ENCODE measurements at places on chromosomes 5 and 9. TPM values are rescaled to one million over a fixed set of nuclear protein-coding genes. Genes with fewer than 3 reads are reported as not detected.

The CBY3 gene
- total RNA-seq, result not detected

The ESM1 gene
- total RNA-seq, result 18.1 TPM

The CDO1 gene
- total RNA-seq, result 0.18 TPM

The CCDC192 gene
- total RNA-seq, result not detected

The PCDHGC4 gene
- 0.54 TPM for total RNA-seq

The DMRT3 gene
- total RNA-seq, result not detected

The HBEGF gene
- total RNA-seq, result 15.0 TPM

The FOXD4L4 gene
- not detected for total RNA-seq

The UTP15 gene
- 25.5 TPM for total RNA-seq

The MAPK9 gene
- 26.4 TPM for total RNA-seq

The KIF27 gene
- total RNA-seq, result 3.9 TPM

DNA sequence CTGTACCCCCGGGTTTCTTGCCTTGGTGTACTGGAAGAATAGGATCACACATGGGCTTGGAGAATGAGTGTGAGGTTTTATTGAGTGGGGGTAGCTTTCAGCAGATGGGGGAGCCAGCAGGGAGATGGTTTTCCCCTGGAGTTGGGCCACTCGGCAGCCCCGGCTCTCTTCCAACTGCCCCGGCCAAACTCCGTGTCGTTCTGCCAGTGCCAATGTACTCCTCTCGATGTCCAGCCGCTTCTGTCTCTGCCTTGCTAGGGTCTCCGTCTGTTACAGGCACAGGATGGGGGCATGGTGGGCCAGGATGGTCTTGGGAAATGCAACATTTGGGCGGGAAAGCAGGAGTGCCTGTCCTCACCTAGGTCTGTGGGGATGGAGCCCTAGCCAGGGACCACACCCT lies 7.6 kb upstream of the PLPP6 start:
- no peak for DNase-seq

GRCh38 chr5:124980163-124980941 lies 233.9 kb upstream of the ZNF608 start:
- no peak for DNase-seq

DNA sequence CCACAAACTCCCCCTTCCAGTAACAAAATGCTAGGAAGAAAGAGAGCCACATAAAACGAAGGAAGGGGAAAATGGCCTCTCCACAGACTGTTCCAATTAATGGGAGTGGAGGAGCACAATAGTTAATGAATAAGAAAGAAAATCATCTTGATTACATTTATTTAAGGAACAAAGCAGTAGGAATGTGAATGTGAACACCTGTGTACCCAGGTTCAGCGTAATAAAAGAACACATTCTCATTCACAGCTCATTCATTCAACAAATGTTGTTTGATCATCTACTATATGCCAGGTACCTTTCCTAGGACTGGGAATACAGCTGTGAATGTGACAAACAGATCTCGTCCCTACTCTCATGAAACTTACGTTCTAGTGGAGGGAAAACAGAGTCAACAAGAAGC lies 35.7 kb downstream of the SIL1 start:
- DNase-seq, result no peak

DNA sequence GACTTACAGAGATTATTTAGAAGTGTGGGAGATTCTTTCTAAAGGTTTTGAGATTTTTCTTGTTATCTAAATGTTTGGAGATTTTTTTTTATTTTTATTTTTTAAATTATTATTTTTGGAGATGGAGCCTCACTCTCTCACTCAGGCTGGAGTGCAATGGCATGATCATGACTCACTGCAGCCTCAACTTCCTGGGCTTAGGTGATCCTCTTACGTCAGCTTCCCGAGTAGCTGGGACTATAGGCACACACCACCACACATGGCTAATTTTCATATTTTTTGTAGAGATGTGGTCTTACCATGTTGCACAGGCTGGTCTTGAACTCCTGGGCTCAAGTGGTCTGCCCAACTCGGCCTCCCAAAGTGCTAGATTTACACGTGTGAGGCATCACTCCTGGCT lies 694.5 kb downstream of the TLE1 start:
- DNase-seq, result peak; percentile 47

- DNase-seq, result no peak
These were observed 75.7 kb downstream of the PIP5K1B start for GRCh38 chr9:68780720-68781119.

- DNase-seq, result no peak
These were observed 6.1 kb upstream of the AFAP1L1 start for GRCh38 chr5:149265597-149265996.

DNA sequence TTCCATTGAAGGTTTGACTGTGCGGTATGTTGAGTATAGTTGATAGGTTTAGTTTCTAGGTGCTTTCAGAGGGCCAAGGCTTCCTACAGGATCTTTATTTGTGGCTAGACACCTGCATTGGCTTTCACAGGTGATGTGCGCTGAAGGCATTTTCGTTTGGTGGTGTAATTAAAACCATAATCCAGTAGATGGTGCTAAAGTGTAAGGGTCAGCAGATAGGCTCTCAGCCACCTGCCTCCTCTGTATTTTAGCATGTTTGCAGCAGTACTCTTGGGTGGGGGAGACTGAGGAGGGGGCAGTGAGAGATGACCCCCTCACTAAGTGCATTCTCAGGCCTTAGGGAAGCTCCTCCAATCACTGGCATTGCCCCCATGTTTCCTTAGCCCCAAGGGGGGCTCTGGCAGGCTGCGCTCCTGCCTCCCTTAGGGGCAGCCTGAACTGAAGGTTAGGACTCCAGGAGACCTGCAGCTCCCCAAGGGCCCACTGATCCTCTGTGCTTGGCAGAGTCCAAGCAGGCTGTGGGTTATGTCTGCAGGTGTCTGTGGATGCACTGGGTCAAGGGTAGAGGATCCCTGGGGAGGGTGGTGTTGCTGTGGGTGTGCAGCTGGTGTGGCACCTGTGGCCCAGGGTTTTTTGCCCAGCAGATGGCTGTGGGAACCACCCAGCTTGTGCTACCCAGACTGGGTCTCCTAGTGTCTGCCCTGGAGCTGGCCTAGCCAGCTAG lies 23.4 kb downstream of the CDK20 start:
- DNase-seq, result no peak

GRCh38 chr5:62256161-62257019 lies 49.6 kb upstream of the KIF2A start:
- DNase-seq, result no peak

GRCh38 chr5:35202319-35203111 lies 27.8 kb downstream of the PRLR start:
- DNase-seq, result peak; percentile 5

GRCh38 chr9:95552814-95553546 lies 36.2 kb upstream of the PTCH1 start:
- DNase-seq, result no peak

- DNase-seq, result no peak
These were observed 77.2 kb downstream of the PAX5 start for GRCh38 chr9:36956908-36957307.

GRCh38 chr9:98797491-98797890 lies 1.1 kb upstream of the ANKS6 start:
- no peak for DNase-seq

DNA sequence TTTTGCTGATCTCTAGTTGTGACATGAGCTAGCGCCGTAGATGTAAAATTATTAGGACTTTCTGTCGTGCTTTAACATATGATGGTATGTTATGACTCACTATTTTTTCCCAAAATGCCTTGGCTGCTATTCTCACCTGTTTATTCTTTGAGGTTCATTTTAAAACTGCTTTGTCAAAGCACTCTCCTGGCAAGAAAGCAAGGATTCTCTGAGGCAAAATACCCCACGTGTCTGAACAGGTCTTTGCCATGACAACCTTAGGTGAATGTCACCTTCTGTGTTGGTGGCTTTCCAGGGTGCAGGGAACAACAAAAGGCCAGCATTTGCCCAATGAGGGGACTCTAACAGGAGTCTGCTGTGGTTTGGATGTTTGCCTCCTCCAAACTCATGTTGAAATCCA lies 30.6 kb upstream of the COL5A1 start:
- DNase-seq, result peak; percentile 43

DNA sequence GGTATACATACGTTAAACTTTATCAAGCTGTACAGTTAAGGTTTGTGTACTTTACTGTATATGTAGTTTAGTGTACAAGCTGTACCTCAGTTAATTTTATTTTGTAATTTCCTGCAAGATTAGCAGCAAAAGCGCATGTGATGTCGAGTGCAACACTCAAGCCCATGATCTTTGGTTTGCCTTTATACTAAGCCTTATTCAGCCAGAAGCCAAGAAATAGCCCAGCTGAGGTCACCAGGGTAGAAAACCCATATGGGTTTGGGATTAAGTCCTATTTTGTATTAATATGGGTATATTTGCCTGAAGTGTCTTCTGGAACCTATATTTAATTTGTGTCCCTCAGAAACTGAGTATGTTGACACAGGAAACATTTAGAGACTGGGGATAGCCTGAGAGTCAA lies 59.3 kb downstream of the ZFAND5 start:
- no peak for DNase-seq

- DNase-seq, result peak; percentile 70
These were observed 1.2 kb upstream of the SQSTM1 start for GRCh38 chr5:179819296-179820126.

- DNase-seq, result no peak
These were observed 70.2 kb downstream of the EPB41L4A start for GRCh38 chr5:112348915-112349314.

DNA sequence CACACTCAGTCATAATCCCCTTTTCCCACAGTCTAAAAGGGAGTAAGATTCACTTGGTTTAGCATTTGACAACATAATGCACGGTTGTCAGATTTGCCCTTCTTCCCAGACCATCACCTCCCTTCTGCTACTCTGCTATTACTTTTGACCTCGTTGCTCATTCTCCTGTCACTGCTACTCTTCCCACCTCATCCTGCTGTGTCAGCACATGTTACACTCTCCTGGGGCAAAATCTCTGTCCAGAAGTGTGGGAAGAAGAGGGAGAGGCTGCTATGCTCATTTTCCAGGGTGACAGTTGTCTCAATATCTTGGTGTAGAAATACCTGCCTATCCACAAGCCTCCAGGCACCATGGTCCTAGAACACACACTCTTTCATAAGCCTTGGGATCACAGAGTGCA lies 449.9 kb upstream of the PIK3R1 start:
- no peak for DNase-seq

DNA sequence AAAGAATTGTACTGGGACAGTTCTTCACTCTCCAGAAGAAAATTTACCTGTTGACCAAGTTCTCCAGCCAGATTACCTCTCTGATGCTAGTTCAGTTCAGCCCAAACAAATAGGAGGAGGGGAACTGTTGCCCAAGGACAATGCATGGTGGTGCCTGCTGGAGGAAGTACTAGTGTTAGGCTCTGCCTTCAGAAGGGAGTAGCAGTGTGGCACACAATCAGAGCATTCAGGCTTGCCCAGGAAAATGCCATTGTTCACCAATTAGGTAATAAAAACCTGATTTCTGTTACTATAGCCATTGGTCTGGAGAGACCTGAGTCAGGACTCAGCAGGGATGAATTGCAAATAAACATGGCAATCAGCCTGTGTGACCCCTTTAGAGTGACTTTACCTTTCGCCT lies 720.8 kb upstream of the ZNF608 start:
- DNase-seq, result no peak

- DNase-seq, result no peak
These were observed 53.8 kb upstream of the ASS1 start for GRCh38 chr9:130390986-130391385.

- no peak for DNase-seq
These were observed 358.9 kb downstream of the DEPDC1B start for GRCh38 chr5:60340965-60341471.

GRCh38 chr5:83711982-83712601 lies 8.6 kb downstream of the HAPLN1 start:
- DNase-seq, result peak; percentile 25

- no peak for DNase-seq
These were observed 267.7 kb upstream of the RASA1 start for GRCh38 chr5:86999951-87000350.

DNA sequence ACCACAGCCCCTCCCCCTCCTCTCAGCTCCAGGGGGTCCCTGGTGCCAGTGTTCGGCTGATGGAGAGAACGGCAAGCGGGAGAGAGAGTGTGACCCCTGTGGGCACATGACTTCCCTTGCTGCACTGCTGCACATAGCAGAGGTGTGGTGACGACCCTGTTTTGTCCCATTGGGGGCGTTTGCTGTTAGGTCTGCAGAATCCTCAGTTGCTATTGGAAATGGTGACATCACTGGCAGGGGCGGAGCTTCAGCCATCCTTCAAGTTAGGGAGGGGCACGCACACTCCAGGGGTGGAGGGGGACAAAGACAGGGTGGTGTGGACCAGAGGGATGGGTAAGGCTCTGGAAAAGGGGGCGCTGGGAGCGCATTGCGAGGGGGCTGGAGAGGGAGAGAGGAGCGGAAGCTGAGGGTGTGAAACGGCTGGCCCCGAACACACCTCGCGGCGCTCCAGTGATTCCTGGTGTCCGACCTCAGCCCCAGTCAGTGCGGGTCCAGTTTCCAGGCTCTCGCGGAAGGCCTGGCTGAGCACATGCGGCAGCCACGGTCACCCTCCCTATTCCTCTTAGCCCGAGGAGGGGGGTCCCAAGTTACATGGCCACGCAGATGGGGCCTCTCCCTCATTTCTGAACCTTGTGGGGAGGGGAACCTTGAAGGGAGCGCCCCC lies 764 bp upstream of the GRIN1 start:
- DNase-seq, result no peak

DNA sequence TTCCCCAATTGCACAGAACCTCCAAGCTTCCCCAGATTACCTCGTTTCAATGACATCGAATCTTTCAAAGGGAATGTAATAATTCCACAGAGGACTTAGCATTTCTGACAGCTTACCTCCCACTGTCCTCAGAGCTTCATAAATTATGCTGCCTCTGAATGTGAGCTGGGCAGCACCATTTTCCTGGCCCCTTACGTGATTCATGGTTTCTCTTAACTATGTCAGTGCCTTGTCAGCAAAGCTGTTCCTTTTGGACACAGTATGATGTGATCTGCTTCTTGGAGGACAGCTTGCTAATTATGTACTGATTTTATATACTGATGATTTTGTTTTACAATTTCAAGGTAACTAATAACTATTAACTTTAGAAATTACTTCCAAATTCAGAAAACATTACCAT lies 27.7 kb upstream of the SSBP2 start:
- no peak for DNase-seq

DNA sequence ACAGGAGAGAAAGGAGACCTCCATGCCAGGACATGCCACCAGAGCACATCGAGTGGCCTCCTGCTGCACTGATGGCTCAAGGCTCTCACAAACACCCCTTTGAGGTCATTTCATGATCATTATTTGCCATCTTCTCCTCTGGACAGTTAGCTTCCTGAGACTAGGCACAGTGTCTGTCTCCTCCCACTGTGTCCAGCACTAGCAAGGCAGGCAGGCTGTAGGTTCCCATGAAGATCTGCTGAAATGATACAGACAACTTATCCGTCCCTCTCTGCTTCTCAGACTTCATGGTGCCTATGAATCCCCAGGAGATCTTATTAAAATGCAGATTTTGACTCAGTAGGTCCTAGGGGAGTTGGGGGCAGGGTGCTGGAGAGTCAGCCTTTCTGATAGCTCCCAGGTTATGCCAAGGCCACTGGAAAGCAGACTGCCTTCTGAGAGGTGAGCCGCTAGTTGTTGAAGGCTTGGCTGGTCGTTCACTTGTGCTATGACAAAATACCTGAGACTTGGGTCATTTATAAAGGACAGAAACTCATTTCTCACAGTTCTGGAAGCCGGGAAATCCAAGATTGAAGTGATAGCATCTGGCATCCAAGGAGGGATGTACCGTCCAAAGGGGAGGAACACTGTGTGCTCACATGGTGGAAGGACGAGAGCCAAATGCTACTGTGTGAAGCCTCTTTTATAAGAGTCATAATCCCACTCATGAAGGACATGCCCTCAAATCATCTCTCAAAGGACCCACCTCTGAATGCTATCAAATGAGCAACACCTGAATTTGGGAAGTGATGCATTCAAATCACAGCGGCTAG lies 183.4 kb downstream of the SPOCK1 start:
- DNase-seq, result no peak

- no peak for DNase-seq
These were observed 140.6 kb downstream of the ERCC6L2 start for GRCh38 chr9:96015876-96016686.
